ENCODE measurements at places on chromosomes 4 and X.

DNA sequence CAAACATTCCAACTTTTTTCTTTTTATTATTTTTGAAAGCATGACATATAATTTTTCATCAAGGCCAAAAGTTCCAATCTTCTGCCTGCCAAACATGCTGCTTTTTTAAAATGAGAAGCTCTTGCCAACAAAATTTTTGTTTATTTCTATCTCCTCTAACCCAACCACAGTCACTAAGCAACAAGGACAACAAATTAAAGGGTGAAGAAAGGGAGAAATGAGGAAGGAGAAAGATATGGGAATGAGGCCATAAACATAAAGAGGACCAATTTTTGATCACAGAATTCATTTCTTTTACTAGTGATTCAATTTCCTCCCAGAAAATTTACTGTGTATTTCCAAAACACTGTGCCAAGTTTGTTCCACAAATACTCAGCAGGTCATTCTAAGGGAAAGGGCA, 537.0 kb upstream of the DIAPH2 start:
- no peak for DNase-seq

DNA sequence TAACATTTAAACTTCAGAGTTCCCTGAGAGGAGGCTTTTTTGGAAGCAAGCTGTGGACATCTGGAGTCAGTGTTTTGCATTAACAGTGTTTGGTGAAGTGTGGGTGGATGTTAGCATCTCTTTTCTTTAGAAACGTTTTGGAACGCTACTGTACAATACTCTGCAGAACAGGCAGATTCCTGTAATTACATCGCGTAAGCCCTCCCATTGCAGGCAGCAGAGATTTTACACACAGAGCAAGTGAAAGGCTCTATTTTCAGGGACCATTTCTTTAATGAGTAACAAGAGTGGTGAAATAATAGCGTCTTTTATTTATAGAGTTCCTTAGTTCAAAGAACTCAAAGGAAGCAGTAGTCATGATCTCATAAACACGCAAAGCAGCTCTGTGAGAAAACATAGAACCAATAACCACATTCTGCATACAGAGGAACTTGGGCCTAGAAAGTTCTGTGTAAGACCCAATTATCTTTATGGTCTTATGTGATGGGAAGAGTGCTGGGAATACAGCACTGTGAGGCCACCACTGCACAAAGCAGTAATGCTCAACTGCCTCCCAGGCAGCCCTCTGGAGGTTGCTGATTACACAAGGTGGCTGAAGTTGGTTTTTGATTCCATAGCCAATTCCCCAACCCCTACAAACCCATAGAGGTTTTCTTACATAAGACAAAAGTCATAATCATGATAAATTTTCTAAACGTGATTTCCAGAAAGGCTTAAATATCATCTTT, 298.7 kb upstream of the EPHA5 start:
- no peak for DNase-seq

GRCh38 chrX:48683411-48683982, at the start of gene WAS:
Gene WAS (plus strand): TSS chrX:48683799. CDS start chrX:48683854, 55 bp downstream.
- no peak for DNase-seq

DNA sequence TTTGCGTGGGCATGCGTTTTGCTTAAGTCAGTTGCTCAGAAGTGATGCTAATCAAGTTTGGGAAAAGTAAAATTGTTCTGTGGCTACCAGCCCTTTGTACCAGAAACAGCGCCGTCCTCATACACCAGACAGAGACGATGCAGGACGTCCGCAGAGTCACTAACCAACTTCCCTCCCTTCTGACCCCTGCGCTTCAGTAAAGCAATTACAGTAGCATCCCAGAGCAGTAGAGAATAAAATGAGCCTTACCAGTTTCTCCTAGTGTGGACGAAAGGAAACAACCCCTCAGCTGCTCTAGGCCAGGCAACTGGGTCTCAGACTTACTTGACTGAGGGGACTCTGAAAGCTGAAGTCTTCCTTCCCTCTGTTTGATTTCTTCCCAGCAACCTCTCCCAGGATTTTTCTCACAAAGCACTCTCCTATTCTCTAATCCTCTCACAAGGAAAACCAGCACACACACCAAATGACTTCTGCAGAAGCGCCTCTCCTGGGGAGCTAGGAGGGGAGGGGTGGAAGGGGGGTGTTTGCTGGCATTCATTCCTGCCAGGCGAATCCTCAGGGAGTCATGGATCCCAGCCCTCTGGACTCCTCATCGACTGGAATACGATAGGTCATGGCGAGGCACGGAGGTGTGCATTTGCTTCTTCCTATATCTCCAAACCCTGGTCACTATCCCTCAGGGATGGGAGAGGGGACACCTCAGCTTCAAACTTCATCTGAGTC, 56.0 kb upstream of the MID1 start:
- no peak for DNase-seq

Measured in putamen (tissue), 1 donor.